ENCODE measurements at places on chromosomes 2 and 18.

GRCh38 chr2:109335631-109336176 is 206.7 kb downstream of the SH3RF3 start:
- peak overlapping the region; percentile 83 for H3K27ac ChIP-seq
- peak; percentile 86 for DNase-seq
- peaks cover 55% of the 10 kb centered on the region for H3K4me1 ChIP-seq
- H3K4me3 ChIP-seq, result peak overlapping the region; percentile 23
- H3K36me3 ChIP-seq, result no peaks in the 10 kb centered on the region

DNA sequence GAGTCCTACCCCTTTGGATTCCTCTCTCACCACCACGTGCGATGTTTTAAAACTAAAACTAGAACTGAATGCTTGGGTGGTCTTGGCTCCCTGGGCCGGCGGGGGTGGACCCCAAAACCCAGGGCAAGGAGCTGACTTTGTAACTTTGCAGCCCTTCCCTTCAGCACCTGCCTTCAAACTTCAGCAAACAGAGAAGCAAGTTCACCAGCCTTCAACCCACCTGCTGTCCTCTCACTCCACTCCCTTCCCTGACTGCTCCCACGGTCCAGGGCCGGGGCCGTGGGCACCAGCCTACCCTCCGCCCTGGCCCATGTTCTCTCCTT is 54.5 kb downstream of the COL6A3 start:
- no peak for DNase-seq
- H3K36me3 ChIP-seq, result peaks cover 56% of the 10 kb centered on the region
- H3K4me3 ChIP-seq, result no peak overlapping the region
- peaks cover 14% of the 10 kb centered on the region for H3K4me1 ChIP-seq
- H3K27me3 ChIP-seq, result no peaks in the 10 kb centered on the region

- H3K36me3 ChIP-seq, result no peaks in the 10 kb centered on the region
- DNase-seq, result peak; percentile 34
- no peak overlapping the region for H3K27ac ChIP-seq
- no peaks in the 10 kb centered on the region for H3K27me3 ChIP-seq
- no peak overlapping the region for H3K4me3 ChIP-seq
Measured at GRCh38 chr2:212686285-212686895, 147.8 kb upstream of the ERBB4 start.

- H3K27ac ChIP-seq, result no peak overlapping the region
- H3K27me3 ChIP-seq, result no peaks in the 10 kb centered on the region
- no peak overlapping the region for H3K4me3 ChIP-seq
- H3K36me3 ChIP-seq, result no peaks in the 10 kb centered on the region
Measured at GRCh38 chr18:32081881-32082280, 9.8 kb upstream of the RNF138 start.

GRCh38 chr2:70211595-70211994 is 20.8 kb upstream of the C2orf42 start:
- H3K27me3 ChIP-seq, result no peaks in the 10 kb centered on the region
- H3K4me3 ChIP-seq, result no peak overlapping the region
- H3K27ac ChIP-seq, result no peak overlapping the region
- DNase-seq, result no peak
- H3K36me3 ChIP-seq, result peaks cover 39% of the 10 kb centered on the region

DNA sequence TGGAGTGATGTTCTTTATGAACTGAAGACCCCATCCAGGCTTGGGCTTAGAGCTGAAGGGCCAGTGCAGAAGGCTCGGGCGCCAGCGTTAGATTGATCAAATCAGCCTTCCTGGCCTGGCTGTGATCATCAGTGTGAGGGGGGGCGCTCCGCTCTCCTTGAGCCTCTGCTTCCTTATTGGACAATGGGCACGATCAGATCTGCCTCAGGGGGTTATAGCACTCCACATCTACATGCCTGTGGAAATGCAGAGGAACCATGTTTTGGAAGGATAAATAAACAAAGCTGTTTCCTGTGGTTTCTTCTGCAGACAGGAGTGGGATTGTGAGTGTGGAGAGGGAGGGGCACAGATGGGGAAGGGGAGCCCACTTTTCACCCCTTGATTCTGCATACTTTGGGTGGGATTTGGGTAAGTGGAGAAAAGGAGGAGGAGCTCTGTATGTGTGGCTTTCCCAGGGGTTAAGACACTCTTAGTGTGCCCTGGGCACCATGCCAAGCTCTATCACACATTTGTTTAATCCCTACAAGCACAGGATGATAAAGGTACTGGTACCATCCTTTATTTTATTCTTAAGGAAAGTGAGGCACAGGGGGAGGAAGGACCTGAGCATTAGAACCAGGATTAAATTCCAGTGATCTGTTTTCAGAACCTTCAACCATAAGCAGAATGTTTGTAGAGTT is 150.5 kb downstream of the EN1 start:
- H3K4me3 ChIP-seq, result no peak overlapping the region
- H3K36me3 ChIP-seq, result no peaks in the 10 kb centered on the region
- no peaks in the 10 kb centered on the region for H3K4me1 ChIP-seq

DNA sequence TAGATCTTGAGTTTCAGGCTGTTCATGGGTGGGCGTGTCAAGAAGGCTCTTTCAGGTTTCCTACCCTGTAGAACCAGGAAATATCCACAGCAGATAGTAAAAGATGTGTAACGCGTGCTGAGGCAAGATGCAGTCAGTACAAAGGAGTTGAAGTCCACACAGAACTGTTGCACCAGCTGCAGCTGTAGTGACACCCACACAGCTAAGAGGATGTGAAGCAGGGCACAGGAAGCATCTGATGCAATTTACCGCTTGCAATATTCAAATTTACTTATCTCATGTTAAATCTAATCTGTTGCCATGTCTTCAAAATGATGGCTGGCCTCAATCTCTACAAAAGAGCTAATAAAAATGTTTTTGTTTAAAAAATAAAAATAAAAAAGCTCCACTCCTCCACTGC is 132.8 kb downstream of the ARHGAP15 start:
- DNase-seq, result no peak
- H3K4me3 ChIP-seq, result no peak overlapping the region
- H3K27me3 ChIP-seq, result no peaks in the 10 kb centered on the region
- no peaks in the 10 kb centered on the region for H3K36me3 ChIP-seq

Measured in astrocyte (in vitro differentiated cells and primary cell).